ENCODE measurements at places on chromosomes 1 and 21.
A peak's percentile ranks its signal among the peaks of the same experiment; 100 is the strongest.

- DNase-seq: no peak
Measured at GRCh38 chr1:103341377-103341880, 184.1 kb upstream of the RNPC3 start.

DNA sequence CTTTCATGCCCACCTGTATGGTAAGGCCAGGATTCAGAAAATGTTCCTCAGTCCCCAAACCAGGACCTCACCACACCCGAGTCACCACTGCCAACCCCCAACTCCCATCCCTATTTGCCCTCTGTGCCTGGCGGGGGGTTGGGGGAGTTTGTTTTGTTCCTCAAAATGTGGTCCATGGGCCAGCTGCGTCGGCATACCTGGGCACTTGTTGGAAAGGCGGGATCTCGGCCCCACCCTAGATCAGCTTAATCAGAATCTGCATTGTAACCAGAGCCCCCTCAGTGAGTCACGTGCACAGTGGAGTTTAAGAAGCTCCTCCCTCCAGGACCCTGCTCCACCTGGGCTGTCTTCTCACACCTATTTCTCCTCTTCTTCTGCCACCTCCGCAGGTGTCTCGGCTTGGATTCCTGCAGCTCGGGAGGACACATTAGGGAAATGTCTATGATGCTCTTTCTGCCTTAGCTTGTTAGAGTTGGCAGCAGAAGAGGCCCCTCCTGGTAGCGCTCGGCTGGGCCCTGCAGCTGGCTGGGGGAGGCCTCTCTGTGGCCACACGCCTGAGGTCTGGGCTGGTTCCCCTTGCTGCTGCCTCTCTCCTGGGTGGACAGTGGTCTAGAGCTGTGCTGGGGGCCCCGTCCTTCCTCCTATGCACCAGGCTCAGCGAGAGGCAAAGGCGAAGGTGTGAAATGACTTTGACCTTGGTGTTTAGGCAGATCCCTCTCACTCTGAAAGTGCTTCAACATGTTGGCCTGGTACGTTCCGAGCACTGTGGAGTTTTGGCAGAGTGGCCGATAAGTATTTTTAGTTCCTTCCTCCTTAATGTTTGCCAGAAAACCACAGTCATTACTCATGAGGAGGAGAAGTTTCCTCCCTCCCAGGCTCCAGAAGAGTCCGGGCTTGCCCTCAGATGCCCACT, 41.8 kb upstream of the CAMTA1 start:
- peak; percentile 60 for DNase-seq

GRCh38 chr1:34403156-34403555, 226.4 kb downstream of the C1orf94 start:
- no peak for DNase-seq

DNA sequence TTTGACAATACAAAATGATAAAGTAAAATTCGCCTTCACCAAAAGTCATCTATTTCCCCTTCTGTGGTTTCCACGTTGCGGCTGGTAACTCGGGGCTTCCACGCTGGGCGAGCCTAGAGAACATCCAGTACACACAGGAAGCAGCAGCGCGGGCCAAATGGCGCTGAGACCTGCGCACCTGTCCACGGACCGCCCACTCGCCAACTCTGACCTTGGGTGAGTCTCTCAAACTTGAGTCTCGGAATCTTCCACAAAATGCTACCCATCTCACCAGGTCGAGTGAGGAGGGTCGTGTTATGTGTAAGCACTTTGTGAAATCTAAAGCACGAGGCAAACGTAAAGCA, 820 bp upstream of the TTF2 start:
- DNase-seq: no peak

DNA sequence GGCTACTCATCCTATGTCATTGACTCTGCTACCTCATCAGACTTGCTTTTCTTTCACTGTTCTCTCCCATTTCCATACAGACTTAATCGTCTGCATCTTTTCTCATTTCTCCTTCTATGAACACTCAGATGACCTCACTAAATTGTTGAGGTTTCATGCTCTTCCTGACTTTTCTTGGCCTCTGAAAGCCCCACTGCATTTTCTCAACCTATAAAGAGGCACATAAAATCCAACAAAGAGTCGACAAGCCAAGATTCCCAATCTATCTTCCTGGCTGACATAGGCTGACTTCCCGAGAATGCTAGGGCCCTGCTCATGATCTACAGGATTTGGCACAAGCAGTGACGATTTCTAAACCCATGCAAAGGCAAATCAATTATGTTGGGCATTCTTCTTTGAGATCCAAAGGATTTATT, 280.8 kb upstream of the DPYD start:
- peak; percentile 33 for DNase-seq

DNA sequence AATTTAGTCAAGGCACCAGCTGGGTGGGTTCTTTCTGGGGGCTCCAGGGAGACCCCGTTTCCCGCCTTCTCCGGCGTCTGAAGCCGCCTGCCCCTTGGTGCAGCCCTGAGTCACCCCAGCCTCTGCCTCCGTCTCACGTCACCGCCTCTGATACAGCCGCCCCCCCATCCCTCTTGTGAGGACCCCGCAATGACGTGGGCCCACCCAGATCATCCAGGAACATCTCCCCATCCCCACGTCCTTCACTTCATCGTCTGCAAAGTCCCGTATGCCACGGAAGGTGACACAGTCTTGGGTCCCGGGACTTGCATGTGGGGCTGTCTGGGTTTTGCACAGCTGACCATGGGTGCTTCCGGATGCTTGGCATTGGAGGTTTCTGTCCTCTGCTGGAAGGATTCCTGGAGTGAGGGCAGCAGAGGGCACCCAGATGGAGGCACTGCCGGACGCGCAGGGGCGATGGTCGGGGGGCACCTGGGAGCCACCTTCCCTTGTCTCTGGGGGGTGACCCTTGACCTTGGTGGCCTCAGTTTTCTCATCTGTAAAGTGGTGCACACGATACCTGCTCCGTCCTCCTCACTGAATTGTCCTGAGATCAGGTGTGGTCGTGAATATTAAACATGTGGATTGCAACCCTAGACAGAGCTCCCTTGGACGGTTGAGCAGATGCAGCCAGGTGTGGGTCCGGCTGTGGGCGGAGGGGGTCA, 58.8 kb downstream of the PRKCZ start:
- DNase-seq: no peak

DNA sequence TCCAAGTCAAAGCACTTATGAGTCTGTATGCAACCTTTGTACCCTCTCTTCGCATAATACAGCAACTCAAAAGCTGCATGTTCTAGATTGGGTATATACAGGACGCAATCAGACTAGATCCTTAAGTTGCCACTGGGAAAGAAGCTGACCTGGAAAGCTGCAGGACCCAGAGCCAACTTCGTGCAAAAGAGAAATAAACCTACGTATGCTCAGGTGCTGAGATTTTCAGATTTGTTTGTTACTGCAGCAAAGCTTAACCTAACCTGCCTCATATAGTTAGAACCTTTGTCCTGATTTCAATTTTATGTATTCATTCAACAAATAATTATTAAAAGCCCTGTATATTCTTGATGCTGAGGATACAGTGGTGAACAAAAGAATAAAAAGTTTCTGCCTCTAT, 139.7 kb downstream of the SLC30A10 start:
- no peak for DNase-seq

DNA sequence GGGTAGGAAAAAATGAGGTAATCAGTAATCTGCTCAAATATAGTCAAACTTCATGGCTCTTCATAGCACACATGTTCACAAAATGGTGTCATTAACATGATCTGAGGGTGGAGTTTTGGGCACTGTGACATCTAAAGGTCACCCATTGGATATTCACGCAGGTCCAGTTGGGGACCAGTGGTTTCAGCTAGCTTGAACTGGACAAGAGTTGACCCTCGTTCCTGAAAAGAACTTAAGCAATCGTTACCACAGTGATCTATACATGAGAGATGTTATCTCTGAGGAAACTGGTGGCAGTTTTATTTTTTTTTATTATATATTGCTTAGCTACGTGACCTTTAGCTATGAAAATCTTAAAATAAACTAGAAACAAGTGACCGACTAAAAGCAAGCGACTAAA, 3.0 kb upstream of the OR2C3 start:
- DNase-seq: no peak

Data from BJ (cell line).